Hepatic stellate cell (primary cell): ENCODE measurements at places on chromosomes 2 and 18.

GRCh38 chr2:210503001-210503623 lies 26.6 kb upstream of the LANCL1 start:
- DNase-seq, result peak; percentile 25

GRCh38 chr18:36201765-36202164 lies 14.5 kb downstream of the MOCOS start:
- DNase-seq, result no peak

DNA sequence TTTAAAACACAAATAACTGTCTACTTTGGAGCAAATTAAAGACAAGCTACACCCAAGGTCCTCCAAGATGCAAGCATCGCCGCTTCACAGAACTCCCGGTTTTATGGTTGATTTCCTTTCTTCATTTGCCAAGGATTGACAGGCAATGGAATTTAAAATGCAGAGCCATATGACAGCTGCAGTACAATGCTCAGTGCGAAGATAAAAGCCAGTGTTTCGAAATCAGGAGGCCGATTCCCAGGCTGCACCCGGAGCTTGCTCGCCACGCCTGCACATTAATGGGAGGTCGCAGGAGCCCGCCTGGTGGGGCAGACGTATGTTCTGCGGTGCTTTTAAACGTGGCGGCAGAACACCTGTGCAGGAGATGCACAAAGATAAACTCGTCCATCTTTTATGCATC lies 727.6 kb upstream of the SOX11 start:
- no peak for DNase-seq

GRCh38 chr2:20604951-20605381 lies 45.9 kb downstream of the HS1BP3 start:
- no peak for DNase-seq

DNA sequence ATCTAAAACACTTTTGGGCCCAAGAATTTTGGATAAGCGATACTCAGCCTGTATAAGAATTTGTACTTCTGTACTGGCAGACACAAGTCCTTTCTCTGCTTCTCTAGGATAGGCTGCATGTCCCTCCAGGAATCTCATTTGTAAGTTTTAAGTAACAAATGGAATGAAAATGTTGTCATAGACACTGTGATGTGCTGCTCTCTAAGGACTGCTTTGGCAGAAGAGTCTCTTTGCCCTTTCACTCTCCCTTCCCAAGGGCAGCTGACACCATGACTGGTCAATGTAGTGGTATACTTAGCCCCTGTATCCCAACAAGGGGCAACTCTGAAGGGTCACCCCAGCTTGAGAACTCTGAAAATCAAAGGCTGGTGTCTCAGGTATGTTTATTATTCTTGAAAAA lies 27.3 kb downstream of the PLA2R1 start:
- DNase-seq, result no peak

DNA sequence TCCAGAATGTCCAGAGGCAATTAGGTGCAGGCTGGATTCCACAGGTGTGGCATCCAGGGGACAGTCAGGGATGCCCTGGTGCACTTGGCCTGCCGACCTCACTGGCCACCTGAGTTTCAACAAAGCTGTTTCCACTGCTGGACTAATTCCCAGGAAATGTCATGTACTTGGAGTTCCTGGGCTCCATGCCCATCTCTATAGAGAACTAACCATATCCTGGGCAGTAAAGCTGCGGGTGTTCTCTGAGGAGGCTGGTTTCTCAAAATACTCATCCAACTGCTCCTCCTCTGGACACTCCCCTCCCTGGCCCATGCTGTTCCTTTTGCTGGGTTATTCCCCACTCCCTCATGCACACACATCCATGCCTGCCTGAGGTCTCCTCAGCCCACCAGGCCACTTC lies 161.9 kb upstream of the SKOR2 start:
- no peak for DNase-seq

DNA sequence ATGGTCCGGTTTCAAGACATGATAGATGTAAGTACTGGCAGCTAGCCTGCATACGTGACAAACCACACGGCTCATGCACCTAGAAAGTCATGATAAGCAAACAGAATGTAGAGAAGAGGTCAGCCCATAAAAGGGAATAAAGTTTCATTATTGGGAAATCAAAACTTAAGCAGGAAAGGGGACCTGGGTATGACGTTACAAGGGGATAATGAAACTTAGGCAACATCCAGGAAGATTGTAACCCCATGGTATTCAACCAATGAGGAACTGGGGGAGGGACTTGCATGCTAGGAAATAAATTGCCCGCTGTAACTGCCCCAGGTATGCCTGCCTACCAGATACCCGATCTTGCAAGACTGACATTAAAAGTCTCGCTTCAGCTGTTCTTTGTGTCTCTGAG lies 1679.0 kb downstream of the SUCLG1 start:
- DNase-seq, result no peak

GRCh38 chr2:105399207-105399861 lies 483 bp upstream of the FHL2 start:
- DNase-seq, result no peak

- DNase-seq, result no peak
Observed at GRCh38 chr18:54203914-54204313, 20.6 kb downstream of the MBD2 start.

DNA sequence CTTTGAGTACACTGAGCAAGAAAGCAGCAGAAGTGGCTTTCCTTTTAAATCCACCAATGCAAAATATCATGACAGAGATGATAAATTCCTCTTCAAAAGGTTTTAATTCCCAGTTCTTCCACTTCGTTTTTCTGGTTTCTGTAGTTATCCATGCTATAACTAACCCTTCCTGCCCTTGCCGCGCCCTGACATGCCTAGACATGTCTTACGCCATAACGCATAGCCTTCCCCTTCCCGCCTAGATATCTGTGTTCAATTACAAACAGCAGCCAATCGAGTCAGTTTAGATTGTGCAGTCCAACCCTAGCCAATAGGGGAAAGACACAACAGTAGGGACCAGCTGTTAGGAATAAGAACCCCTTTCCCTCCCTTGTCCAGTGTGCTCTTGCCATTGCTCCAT lies 16.1 kb downstream of the PRPF40A start:
- DNase-seq, result no peak

DNA sequence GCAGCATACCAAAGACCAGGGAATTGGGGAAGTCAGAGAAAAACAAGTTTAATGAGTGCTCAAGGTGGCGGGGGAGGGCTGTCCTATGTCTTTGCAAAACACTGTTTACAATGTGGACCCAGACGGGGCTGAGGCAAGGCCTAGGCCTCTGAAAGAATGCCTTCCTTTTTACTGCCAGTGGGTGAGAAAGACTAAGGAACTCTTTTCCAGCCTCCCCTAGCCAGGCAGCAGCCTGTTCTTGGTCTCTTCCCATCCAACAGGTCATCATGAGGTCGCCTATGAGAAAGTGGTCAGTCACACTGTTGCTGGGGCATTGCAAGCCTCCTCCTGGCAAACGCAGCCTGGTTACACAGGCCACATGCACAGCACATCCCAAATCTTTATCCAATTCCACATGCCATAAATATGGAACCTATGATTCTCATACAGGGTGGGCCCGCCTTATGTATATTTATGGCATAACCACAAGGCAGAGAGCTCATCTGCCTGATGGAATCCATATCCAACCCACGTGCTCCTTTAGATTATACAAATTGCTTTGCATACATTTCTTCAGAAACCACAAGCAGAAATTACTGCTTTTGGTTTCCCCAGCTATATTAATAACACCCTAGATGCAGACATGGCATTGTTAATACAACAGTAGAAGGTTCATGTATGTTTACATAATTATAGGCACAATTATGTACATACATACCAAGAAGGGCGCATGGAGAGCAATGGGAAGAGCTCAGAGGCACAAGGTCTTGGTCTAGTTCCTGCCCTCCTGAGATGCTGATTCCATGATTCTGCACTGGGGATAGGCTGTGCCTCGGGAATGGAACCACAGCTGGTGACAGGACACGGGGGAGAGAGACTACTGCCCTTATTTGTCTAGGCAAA lies 48.6 kb downstream of the NRP2 start:
- no peak for DNase-seq

DNA sequence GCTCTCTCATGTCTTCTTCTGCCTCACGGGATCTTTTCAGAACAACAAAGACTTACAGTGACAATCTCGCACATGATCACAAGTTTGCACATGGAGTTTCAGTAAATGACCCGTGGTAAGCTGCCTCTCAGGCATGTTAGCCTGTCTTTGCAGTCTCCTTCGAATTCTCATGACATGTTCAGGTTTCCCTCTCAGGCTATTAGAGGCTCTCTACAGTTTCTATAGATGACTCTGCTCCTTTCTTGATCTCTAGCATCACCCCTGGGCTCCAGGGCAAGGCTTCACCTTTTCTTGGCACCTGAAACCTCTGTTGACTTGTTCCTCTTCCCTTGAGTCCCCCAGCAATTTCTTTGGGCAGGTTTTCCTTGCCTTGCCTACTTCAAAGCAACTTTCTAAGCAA lies 23.0 kb downstream of the MPP4 start:
- no peak for DNase-seq

DNA sequence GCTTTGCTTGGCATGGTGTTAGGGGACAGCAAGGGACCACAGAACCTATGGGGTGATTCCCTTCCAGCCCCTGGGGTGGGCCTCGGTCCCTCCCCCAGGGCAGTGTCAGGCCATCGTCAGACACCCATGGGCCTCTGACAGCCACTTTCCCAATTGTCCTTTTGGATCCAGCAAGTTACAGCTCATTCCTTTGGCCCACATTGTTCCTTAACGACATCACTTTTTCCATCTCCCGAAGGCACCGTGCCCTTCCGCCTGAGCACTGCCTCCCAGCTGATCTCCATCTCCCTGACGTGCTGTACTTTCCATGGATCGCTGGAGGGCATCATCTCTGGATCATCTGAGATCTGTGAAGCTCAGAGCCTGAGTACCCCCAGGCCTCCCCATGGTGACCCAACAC lies 10.4 kb upstream of the KCNK3 start:
- DNase-seq, result no peak

DNA sequence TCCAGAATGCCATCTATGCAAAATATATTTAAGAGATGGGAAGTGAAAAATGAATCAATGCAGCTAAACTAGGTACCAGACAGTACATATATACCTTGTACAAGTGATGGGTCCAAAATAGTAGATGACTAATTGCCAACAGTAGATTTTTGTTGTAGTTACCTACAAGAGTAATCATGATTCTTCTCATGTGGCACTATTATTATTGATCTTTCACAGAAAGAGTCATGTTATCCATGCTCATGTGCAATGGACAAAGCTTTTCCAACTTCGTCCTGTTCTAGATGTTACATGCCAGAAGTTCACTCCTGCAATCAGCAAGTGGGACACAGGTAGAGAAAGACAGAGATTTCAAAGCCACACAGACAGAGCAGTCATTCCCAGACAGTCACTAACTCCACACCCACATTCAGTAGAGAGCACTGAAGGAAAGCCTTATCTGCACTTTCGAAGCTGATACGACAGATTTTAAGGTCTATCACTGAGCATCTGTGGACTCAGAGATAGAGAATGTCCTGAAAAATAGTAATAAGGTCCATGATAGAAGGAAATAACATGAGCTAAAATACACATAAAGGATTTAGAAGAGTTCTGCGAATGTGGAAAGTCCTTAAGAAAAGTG lies 101.6 kb upstream of the ITPRID2 start:
- no peak for DNase-seq

DNA sequence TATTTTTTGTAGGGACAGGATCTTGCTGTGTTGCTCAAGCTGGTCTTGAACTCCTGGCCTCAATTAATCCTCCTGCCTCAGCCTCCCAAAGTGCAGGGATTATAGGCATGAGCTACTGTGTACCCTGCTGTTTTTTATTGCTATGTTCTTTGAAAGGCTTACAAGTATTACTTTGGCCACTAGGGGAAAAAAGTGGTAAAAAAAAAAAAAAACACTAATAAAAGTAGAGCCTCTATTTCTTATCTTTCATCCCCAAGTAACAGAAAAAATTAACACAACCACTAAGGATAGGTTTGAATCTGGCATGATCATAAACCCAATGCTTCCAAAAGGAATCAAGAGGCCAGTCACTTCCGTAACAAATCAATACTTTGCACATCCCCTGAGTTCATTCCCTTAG lies 11.6 kb downstream of the NOL10 start:
- DNase-seq, result no peak

DNA sequence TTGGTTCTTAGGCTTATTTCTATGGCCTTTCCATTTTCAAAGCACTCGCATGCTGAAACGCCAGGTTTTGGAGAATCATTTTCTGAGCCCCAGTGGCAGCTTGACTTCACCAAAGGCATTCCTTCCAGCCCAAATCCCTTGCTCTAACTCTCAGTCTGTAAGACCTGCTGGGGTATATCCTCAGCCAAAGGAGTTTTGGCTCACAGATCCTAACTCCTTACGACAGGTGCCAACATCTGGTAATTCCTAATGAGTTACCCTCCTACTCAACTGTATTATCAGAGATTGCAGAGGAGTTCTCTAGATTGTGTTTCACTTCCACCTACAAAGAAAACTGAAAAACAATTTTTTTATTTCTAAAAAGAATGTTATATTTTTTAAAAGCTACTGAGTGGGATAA lies 79.0 kb upstream of the RAB27B start:
- DNase-seq, result no peak

DNA sequence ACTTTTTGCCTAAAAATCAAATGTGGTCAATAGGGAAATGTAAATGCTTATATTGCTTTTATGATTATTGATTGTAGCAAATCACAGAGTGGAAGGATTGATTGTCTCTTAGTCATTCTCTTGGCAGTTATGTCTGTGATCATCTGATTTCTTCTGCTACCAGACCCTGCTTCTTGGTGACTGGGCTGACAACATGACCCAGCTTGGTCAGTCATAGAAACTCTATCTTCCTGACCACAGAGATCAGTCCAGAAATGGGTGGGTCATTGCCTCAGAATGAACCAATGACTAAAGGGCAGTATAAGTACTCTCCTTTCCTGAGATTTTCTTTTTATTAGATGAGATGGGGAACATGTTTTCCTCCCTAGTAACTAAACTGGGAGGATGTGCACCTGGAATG lies 87.6 kb downstream of the MAIP1 start:
- DNase-seq, result no peak

- DNase-seq, result no peak
Observed at GRCh38 chr2:198314559-198315153, 510.3 kb downstream of the PLCL1 start.

DNA sequence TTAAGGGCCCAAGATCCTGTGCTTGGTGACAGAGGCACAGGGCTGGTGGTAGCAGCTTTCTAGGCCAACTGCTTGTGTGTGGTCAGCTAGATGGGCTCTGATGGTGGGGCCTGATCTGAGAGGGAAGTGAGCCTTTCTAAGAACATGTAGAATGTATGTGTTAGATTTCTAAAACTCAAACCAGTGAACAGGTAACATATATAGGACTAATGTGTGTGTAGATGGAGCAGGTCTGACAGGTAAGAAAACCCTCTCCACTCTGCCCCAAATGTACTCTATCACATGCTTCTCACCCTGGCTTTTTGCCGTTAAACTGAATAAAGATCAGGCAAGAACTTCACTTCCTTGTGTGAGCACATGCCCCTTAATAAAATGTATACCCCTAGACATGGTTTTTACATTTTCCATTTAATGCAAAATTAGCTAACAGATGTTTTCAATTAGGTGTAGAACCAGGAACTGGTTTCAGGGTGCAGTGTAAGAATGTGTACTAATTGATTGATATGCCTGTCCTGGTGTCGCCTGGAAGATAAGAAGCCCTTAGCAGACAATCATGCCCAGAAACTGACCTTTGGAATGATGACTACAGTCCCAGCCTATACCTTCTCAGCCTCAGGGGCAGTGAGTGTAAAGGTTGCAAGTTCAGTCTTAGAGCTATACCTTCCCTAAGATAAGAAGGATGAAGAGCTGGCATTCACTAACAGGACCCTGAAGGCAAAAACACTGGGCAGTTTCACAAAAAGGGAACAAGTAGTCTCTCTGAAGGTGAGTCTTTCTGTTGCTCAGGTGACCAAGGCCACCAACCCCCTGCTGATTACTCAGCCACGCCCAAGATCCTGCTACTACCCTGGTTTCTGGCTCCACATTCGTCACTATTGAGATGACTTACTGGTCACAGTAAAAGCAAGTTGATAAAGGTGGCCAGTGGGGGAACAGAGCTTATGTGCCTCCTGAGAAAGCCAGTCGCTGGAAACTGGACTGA lies 71.2 kb downstream of the SPATS2L start:
- no peak for DNase-seq
